Fibroblast of the aortic adventitia (primary cell): ENCODE measurements at places on chromosomes 3 and 15.

DNA sequence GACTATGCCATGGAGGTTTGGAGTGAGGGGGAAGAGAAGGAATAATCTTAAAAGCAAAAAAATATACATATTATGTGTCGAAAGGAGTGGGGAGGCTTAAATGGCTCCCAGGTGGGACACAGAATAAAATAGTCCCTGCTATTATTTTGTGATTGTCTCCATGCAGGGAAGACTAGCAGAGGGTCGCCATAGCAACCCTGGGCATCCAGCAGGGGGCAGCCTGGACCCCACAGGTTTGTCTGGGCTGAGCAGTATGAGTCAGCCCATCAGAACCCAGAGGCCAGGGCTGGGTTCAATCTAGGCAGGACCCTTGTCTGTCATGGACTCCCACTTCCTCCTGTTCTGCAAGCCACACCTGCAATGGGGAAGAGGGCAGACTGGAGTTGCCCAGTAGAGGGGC, 17.6 kb upstream of the LINGO1 start:
- no peak for DNase-seq

DNA sequence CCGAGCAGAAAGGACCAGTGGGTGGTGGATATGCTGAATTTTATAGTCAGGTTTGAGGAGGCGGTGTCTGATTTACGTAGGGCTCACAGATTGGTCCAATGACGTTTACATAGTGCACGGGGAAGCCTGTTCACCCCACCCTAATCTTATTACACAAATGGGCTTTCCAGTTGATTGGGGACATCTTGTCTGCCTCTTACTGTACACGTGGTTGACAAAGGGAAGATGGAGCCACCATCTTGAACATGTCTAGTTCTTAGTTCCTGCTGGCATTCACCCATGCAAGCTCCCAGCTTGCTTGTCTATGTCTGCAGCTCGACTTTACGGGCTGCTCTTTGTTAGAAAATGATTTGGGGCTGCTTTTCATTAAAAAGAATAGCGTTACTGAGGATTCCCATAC, 332.0 kb upstream of the SLCO3A1 start:
- no peak for DNase-seq

GRCh38 chr3:152375546-152375945, 106.8 kb downstream of the MBNL1 start:
- peak; percentile 46 for DNase-seq

DNA sequence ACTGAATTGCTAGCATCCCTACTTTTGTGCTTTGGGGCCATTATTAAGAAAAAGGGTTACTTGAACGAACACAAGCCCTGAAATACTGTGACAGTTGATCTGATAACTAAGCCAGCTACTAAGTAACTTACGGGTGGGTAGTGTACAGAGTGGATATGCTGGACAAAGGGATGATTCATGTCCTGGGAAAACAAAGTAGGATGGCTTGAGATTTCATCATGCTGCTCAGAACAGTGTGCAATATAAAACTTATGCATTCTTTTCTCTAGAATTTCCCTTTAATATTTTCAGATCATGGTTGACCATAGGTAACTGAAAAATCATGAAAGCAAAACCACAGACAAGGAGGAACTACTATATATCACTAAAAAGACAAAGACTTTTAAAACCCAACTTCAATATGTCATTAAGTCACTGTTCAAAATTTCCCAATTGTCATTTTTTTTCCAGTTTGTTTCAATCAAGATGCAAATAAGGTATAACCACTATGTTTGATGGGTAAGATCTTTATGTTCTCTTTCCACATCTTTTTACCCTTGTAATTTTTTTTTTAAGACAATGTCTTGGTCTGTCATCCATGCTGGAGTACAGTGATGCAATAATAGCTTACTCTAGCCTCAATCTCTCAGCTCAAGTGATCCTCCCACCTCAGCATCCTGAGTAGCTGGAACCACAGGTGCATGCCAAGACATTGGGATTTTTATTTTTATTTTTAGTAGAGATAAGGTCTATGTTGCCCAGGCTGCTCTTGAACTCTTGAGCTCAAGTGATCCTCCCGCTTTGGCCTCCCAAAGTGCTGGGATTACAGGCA, 67.7 kb downstream of the IFT80 start:
- DNase-seq = peak; percentile 98

DNA sequence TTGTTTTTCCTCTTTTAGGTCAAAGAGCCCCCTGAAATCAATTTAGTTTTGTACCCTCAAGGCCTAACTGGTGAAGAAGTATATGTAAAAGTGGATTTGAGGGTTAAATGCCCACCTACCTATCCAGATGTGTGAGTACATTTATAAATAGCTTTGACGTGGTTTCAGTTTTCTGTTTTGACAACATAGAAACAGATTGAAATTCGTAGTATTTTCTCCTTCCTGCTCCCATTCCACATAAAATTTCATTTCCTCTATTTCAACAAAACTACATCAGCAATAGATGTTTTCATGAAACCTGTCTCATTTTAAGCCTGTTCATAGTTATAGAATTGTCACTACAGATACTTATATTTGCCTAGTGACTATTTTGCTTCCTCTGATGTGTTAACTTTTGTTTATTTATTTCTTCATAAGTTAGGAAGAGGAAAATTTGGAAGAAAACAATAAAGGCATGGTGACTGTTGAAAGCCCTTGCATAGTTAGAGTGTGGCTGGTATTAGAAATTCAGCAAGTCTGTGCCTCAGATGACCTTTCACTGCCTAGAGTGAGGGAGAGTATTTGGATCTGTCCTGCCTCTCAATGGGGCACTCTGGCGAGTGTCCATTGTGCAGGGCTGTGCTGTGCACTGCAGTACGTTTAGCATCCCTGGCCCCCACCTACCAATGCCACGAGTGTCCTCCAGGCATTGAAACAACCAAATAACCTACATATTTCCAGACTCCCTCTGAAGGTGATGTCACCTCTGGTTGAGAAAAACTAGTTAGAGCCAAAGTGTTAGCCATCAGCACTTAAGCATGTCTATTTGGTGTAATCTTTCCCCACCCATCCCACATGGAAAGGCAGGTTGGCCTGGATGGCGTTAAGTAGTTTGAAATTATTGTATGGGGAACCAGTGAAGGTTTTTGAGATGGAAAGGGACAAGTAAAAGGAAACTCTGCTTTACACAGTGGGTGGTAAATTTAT, 5.9 kb downstream of the EIF2AK4 start:
- DNase-seq = no peak

GRCh38 chr3:160193644-160194192, 31.5 kb upstream of the C3orf80 start:
- DNase-seq = no peak

DNA sequence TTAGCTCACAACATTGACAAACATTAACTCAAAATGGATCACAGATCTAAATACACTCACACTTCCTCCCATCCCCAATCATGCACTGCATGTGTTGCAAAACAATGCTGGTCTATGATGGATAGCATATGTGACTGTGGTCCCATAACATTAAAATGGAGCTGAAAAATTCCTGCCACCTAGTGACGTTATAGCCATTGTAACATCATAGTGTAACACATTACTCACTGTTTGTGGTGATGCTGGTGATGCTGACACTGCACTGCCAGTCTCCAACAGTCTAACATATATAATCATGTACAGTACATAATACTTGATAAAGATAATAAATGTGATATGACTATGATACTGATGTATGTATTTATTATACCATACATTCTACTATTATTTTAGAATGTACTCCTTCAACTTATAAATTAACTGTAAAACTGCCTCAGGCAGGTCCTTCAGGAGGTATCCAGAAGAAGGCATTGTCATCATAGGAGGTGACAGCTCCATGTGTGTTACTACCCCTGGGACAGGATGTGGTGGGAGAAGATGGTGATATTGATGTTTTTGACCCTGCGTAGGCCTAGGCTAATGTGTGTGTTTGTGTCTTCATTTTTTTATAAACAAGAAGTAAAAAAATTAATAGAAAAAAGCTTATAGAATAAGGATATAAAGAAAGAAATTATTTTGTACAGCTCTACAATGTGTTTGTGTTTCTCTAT, 41.3 kb downstream of the TXNRD3 start:
- peak; percentile 18 for DNase-seq

GRCh38 chr3:157156837-157157635, 2.9 kb downstream of the CCNL1 start:
- DNase-seq = peak; percentile 51

GRCh38 chr3:45318689-45319088, 69.7 kb upstream of the LARS2 start:
- no peak for DNase-seq

- no peak for DNase-seq
Observed at GRCh38 chr3:10319251-10319650, 1.7 kb downstream of the SEC13 start.

- DNase-seq = peak; percentile 78
Observed at GRCh38 chr15:65980824-65981456, 111.6 kb downstream of the RAB11A start.

GRCh38 chr15:35966781-35967180, 420.8 kb upstream of the DPH6 start:
- DNase-seq = no peak

DNA sequence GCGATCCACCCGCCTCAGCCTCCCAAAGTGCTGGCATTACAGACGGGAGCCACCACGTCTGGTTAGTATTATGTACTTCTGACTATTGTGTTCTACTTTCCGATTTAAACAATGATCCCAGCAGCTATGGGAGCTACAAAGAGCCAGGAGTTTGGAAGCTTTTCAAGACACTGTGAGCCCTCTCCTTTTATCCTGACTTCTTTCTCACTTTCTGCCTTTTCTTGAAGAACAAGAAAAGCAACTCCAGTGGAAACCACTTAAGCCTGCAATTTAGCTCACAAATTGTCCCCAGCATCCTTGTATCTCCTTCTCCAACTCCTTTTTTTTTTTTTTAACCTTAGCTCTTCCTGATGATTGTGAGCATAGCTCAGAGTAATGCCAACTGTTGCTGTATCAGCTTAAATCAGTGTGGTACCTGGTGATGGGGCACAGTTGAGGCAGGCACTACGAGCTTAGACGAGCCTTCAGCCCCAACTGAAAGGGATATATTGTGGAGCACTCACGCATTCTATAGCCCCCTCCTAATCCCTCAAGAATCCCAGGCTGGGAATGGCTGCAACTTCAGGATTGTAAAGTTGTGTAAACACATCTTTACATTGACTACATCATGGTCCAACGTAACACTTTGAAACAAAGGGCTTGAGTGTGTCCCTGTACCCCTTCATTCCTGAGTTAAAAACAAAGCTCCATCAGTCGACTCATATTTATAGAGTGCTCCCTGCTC, 677.0 kb downstream of the FHIT start:
- DNase-seq = no peak

GRCh38 chr15:49721621-49722020, 100.8 kb downstream of the DTWD1 start:
- DNase-seq = no peak

DNA sequence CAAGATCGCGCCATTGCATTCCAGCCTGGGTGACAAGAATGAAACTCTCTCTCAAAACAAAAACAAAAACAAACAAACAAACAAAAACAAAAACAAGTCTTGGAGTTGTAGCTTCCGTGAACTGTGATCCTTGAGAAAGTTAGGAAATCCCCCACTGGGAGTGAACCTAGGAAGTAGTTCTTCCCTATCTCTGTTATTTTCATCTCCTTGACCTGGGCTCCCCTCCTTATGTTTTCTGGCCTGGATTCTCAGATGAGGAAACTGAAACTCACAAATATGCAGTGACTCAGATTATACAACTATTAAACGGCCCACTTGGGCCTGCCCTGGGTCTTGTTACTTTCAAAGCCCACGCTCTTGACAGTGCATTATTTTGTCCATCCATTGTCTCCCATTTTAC, 29.7 kb downstream of the SAXO2 start:
- no peak for DNase-seq

GRCh38 chr15:97316362-97316761, 644.1 kb upstream of the ARRDC4 start:
- DNase-seq = no peak

DNA sequence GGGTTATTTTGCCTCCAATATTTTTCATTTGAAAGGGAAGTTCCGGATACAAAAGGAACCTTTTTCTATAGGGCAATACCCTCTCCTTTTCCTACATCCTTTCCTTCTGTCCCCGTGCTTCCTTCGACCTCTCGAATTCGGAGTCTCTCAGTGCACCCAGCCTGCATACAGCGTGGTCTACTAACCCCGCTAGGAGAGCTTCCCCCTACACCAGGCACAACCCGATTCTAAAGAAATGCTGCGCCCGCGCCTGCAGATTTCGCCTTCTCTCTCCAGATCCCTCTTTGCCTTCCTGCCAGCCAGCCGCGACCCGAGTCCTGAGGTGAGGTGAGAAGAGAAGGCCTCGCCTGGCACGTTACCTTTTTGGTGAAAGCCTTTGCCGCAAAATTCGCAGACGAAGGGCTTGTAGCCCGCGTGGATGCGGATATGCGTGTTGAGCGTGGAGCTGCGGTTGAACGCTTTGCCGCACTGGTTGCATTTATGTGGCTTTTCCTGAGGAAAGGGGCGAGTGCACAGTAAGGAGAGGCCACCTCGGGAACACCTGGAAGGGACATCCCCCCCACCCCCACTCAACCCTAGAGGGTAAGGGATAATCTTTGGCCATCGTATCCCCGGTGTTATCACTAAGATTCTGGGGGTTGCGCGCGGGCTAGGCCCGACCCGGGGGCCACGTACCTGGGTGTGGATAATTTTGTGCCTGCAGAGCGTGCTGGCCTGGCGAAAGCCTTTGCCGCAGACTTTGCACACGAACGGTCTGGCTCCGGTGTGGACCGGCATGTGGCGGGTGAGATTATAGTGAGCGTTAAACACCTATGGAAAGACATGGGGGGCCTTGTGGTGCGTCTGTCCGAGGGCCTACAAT, 2.3 kb downstream of the FEZF2 start:
- DNase-seq = no peak

GRCh38 chr3:189277711-189278110, 105.9 kb downstream of the TPRG1 start:
- peak; percentile 20 for DNase-seq

GRCh38 chr15:91928675-91929074, 75.2 kb downstream of the SLCO3A1 start:
- no peak for DNase-seq

DNA sequence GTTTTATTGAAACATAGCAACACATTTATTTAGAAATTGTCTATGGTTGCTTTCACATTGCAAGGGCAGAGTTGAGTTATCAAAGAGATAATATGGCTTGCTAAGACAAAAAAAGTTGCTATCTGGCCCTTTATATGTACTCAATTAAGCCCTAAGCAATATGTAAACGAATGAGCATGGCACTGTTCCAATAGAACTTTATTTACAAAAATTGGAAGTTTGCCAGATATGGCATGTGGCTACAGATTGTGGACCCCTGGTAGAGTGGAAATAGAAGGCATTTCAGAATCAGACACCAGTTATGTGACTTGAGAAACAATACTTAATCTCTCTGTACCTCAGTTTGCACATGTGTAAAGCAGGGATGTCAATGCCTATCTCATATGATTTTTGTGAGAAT, 515.6 kb upstream of the SGO1 start:
- no peak for DNase-seq

- DNase-seq = no peak
Observed at GRCh38 chr3:10841100-10841499, 25.1 kb downstream of the SLC6A11 start.
